Motor neuron (in vitro differentiated cells): ENCODE measurements at places on chromosomes 1 and 21. TPM values are rescaled to one million over a fixed set of nuclear protein-coding genes. Genes with fewer than 3 reads are reported as not detected.

ZNF593OS gene
- total RNA-seq, result 1.0 and 1.8 TPM in 2 replicates

SHE gene
- 1.6 and 2.2 TPM in 2 replicates for total RNA-seq

FAAH gene
- total RNA-seq, result 1.7 and 1.9 TPM in 2 replicates

CRP gene
- 0.27 and 0.31 TPM in 2 replicates for total RNA-seq

C1QC gene
- 0.23 TPM in 1 of 2 replicates, not detected in the other for total RNA-seq

ARID4B gene
- total RNA-seq, result 49.7 and 53.8 TPM in 2 replicates

TCHHL1 gene
- 0.50 TPM in 1 of 2 replicates, not detected in the other for total RNA-seq

KRTAP22-1 gene
- total RNA-seq, result not detected in 2 replicates

DNA sequence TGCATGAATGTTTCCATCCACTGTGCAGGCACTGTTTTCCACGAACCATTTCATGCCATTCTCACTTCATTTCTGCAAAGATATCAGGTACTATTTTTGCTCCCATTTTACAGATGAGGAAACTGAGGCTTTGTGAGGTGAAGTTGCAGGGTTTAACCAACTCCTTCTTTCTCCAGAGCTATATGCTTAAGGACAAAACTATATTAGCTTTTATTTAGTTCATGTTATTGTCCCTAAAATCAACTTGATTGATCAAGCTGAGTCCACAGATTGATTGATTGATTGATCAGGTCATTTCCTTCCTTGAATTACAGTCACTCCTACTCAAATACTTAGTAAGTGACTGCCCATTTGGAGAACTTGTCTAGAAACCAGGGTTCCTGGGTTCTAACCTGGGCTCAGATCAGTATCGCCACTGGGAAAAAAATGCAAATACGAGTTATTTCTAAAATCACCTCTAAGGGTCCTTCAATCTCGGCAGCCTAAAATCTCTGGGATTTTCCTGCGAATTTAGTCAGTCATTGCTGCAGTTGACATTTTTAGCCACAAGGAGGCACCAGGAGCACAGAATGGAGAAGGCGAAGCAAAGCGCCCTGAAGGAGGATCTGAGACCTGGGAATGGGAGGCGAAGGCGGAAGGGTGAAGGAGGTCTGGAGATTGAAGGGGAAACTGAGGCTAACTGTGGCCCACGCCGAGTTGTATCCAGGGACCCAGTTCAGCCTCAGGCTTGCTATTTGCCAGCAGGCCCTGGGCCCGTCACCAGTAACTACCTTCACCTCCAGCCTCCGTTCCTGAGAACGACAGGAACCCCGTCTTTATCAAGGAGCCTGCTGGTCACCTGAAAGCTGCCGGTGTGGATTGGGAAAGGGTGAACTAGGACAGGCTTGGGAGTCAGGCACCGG lies 14.3 kb upstream of the MUL1 start:
- ATAC-seq, result peak; percentile 64

GRCh38 chr1:241640867-241641622 lies 876 bp upstream of the CHML start:
- no peak for ATAC-seq

DNA sequence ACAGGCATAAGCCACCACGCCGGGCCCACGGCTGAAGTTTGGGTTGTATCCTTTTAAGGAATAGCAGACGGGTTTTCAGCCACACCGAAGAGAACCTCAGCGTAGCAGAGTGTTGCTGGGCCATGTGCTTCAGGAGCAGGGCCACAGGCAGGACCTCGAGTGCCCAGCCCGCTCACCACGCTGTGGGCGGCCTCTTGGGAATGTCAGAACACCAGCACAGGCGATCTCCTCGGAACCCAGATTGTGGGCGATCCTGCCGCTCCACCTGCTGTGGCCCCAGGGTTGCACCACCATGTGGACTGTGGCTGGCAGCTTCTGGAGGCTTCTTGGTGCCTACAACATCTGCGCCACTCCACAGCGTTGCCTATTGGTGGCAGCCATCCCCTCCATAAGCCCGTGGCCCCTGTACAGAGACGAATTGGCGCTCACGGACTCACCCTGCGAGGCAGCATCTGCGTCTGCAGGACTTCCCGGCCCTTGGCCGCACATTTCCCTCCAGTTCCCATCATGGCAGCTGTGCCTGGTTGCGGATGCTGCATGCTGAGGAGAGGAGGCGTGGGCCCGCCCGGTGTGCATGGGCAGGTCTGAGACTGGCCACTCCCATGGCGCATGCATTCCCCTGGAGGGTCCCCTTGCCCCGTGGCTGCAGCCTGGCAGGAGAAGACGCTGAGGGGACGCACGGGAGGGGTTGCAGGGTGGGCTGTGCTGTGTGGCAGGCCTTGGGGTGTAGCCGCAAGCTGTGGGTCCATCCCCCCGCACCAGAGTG lies 69.3 kb downstream of the SKI start:
- ATAC-seq, result no peak

DNA sequence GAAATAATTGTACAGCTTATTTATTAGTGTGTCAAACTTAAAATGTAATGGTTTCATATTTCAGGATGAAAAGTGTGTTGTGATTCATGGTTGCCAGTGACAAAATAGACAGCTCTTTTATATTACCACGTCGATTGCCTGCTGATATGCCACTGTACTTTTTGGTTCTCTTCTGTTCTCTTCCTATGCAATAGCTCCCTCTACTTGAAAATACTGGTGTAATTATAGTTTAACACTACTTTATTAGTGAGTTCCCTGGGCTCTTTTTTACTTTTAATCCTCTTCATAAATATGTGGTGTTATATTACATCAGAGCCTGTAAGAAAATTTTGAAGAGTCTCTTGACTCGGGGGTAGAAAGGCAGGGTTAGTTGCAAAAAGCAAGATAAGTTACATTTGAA lies 111.3 kb downstream of the PATJ start:
- peak; percentile 29 for ATAC-seq

DNA sequence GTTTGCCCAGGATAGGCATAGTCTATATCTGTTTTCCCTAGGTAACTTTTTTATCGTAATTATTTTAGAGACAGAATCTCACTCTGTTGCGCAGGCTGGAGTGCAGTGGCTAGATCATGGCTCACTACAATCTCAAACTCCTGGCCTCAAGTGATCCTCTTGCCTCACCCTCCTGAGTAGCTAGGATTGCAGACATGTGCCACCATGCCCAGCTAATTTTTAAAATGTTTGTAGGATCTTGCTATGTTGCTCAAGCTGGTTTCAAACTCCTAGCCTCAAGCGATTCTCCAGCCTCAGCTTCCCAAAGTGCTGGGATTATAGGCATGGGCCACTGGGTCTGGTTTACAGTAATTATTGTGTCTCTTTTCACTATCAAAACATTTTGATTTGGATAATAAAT lies 58.6 kb upstream of the SOX13 start:
- ATAC-seq, result no peak

GRCh38 chr1:197314682-197315081 lies 46.6 kb downstream of the CRB1 start:
- no peak for ATAC-seq

GRCh38 chr1:244439391-244440032 lies 12.2 kb downstream of the ADSS2 start:
- no peak for ATAC-seq

GRCh38 chr1:23978805-23979204 lies 1.3 kb downstream of the SRSF10 start:
- ATAC-seq, result no peak

- ATAC-seq, result peak; percentile 75
Observed at GRCh38 chr1:37474046-37474696, at the start of gene ZC3H12A. Gene ZC3H12A, plus strand, starts transcription at chr1:37474580. Its CDS starts 917 bp downstream, at chr1:37475497.

DNA sequence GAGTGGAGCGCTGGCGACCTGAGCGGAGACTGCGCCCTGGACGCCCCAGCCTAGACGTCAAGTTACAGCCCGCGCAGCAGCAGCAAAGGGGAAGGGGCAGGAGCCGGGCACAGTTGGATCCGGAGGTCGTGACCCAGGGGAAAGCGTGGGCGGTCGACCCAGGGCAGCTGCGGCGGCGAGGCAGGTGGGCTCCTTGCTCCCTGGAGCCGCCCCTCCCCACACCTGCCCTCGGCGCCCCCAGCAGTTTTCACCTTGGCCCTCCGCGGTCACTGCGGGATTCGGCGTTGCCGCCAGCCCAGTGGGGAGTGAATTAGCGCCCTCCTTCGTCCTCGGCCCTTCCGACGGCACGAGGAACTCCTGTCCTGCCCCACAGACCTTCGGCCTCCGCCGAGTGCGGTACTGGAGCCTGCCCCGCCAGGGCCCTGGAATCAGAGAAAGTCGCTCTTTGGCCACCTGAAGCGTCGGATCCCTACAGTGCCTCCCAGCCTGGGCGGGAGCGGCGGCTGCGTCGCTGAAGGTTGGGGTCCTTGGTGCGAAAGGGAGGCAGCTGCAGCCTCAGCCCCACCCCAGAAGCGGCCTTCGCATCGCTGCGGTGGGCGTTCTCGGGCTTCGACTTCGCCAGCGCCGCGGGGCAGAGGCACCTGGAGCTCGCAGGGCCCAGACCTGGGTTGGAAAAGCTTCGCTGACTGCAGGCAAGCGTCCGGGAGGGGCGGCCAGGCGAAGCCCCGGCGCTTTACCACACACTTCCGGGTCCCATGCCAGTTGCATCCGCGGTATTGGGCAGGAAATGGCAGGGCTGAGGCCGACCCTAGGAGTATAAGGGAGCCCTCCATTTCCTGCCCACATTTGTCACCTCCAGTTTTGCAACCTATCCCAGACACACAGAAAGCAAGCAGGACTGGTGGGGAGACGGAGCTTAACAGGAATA lies 4.2 kb downstream of the TFAP2E start:
- peak; percentile 11 for ATAC-seq

DNA sequence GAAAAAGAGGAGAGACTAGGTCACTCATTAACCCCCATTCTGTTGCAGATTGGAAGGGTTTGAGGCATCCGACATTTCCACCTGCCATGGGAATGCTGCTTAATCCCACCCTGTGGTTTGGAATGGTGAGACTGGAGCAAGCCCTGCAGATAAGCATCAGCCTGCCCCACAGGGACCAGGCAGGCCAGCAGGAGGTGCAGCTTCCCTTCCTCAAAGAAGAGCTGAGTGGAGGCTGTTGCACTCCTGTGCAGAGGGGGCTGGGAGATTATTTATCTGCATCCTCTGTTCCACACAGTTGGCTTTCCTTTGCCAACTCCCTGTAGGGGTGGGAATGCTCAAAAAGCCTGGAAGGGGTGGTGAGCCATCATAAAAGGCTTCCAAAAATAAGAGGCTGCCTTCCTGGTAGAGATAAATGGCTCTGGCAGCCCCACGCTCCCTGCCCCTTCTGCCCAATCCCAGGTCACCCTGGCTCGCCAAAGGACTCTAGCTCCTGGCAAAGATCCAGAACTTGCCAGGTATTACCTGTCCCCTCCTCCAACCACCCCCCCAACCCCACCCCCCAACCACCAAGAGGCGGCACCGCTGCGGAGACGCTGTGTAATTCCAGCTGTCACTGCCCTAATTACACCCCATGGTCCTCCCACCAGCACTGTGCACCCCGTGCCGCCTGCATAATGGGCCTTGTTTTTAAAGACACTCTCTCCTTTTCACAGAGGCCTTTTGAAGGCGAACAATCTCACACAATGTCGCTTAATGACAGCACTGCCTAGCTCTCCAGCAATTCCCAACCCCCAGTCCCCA lies 83.0 kb upstream of the ZC3H12A start:
- ATAC-seq, result peak; percentile 59

- no peak for ATAC-seq
Observed at GRCh38 chr1:226641671-226642231, 93.2 kb downstream of the STUM start.

DNA sequence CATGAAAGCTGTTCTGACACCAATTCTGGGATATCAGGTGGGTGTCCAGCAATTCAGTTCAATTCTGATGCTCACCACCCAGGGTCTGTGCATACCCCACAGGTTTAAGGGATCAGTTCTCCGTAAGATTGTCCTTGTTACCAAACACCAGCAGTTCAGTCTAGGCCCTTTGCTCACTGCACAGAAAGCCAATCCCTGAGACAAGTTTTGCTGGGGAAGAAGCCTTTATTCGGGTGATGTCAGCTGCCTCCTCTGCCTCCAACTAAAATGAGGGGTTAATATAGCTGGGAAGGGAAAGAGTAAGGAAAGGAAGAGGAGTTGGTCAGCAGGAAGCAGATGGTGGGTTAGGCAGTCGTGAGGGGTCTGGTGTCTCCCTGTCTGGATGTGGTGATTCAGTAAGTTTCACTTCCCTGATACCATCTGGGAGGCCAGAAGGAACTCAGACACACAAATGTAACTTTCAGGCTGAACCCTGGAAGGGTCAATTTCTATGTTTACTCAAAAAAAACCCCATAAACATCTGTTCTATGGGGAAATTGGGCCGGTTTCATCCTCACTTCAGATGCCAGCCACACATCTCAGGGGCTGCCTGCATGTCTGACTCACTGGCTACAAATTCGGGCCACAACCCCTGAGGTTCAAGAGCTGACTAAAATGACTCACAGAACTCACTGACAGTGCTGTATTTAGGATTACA lies 83.3 kb upstream of the PGBD5 start:
- no peak for ATAC-seq

- peak; percentile 68 for ATAC-seq
Observed at GRCh38 chr1:39293375-39294070, 89.0 kb downstream of the MACF1 start.

- ATAC-seq, result no peak
Observed at GRCh38 chr21:45051580-45052434, 22.6 kb upstream of the ADARB1 start.

DNA sequence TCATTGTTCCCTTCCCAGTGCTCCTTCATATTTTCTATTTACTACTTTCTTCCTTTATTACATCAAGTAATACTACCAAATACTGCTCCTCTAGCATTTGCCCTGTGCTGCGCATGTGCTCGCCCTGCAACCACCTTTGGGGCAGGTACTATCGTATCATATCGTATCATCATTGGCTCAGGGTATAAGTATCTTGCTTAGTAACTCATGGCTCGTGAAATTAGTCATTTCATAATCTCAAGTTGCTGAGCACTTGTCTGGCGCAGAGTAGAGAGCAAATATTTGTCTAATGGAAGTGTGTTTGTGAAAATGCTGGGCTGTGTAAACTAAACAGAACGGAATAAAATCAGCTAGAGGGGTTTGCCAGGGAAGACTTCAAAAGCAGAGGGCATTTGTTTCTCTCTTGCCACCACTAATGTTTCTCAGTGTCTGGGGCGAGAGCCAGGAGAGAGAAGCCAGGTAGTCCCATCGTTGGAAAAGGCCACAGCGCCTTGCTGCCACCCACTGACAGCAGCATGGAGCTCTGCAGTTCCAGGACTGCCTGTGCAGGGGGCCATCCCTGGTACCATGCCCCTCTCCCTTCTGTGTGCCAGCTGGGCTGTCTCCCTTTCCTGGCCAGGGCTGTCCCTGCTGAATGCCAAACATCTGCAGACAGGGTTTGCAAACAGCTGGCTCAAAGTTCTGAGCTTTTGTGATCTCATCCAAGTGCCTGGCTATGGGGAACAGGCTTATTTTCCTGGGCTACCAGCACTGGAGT lies 20.0 kb upstream of the CPT2 start:
- peak; percentile 69 for ATAC-seq

DNA sequence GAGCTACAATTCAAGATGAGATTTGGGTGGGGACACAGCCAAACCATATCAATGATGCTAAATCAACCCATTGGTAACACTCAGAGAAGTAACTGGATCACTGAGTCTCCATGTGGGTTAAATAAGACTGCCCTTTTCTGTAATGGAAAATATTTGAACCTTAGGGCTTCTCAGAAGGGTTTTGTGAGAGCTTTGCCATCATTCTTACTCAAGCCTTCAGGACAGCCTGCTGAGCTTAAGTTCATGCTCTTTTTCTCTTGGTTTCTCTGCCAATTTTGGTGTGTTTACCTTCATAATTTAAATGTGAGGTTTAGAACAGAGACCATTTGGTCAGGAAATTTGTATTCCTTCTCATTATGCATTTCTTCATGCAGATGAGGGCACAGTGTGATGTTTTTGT lies 74.7 kb downstream of the DISC1 start:
- no peak for ATAC-seq
